ENCODE measurements at places on chromosomes 13 and 19.

GRCh38 chr19:10624585-10624984 lies 768 bp upstream of the SLC44A2 start:
- ATAC-seq: no peak

- no peak for ATAC-seq
Measured at GRCh38 chr13:105672881-105673280, 862.6 kb downstream of the EFNB2 start.

- no peak for ATAC-seq
Measured at GRCh38 chr19:46387713-46388130, 25.6 kb downstream of the CCDC8 start.

DNA sequence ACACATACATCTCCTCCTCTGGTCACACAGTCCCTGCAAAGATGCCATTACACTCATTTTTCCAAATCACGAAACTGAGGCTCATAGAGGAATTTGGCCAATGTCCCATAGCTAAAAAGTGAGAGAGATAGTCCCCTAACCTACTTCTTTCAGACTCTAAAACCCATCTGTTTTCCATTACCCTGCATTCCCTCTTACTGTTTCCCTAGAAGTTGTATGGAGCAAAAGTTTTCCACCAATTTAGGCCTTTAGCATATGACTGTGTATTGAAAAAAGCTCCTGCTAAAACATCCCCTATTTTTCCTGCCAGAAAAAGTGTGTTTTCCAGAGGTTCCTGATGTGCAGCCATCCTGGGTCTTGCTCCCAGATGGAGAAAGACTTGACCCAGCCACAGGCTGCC lies 16.3 kb downstream of the SERP2 start:
- no peak for ATAC-seq

DNA sequence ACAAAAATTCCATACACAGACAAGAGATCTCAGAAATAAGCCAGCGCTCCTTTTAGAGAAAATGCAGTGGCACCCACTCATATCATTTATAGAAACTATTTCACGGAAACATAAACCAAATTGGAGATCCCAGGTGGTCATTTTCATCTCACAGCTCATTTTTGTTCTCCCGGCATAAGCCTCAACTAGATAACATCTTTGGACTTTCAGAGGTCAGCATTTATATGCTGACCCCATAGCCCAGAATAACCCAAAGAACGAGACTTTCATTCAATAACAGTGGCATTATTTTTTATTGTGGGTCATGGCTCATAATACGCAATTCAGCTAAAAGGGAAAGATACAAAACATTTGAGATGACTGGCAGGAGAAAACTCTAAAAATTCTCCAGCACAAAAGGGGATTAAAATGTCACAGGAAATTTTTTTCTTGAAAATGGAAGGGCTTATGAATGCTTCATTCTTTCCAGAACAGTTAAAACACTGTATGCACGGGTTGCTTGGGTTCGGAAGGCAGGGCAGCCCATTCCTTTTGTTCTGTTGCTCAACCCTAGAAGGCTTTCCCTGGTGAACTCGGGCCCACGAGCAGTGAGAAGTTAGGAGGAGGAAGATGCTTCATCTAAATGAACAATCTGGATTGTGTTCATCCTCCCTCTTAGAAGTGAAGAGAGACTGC lies 24.0 kb downstream of the STARD13 start:
- no peak for ATAC-seq

DNA sequence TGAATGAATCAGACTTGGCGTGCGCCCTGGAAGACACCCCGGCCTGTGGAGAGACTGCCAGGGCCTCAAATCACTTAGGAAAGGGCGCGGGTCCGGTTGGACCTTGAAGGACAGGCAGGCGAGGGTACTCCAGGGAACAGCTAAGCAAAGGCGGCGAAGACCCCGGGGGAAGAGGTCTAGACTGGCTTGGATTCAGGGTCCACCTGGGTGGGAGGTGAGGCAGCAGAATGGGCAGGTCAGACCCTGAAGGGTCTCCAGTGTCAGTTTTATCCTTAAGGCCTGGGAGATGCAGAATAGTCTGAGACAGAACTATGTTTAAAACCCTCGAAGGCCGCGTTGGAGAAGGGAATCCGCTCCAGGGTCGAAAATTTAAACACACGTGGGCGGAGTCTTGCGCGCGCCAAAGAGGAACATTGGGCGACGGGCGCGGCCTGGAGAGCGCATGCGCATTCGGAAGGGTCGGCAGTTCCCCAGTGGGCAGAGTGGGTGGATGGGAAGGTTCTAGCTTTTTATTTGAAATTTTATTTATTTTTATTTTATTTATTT lies 567 bp upstream of the SMG9 start:
- peak; percentile 48 for ATAC-seq

GRCh38 chr19:55526216-55527196 lies 10.4 kb downstream of the SBK2 start:
- ATAC-seq: no peak

DNA sequence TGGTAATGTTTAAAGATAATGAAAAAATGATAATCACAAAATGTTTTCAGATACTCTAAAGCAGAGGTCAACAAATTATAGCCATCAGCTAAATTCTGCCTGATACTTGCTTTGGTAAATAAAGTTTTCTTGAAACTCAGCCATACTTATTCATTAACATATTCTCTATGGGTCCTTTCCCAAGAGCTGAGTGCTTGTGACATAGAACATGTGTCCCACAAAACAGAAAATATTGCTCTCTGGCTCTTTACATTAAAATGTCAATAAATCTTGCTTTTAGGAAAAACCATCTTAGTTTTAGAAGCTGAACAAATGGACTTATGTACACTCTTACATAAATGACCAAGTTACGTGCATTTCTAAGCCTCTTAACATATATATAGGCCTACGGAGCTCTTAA lies 307.1 kb downstream of the DCT start:
- ATAC-seq: no peak

DNA sequence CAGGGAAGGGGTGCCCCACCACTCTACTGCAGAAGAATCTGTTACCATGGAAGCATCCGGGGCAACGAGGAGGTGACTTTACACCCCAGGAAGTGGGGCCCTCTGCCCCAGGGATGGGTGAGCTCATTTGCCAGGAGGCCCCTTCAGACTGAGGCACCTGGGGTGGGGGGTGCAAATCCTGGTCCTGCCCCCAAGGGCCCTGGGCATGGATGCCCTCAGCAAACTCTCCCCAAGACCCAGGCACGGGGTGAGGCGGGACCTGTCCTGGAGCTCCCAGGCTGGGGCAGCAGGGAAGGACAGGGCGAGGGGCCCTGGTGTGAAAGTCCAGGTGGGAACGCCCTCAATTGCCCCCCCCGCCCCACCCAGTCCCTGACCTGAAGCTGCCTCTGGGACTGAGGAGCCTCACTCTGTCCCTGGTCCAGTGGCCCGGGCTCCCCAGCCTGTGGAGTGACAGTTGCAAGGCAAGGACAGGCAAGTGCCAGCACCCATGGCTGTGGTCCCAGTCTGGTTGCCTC lies 52.5 kb downstream of the C1QTNF9 start:
- no peak for ATAC-seq

- peak; percentile 96 for ATAC-seq
Measured at GRCh38 chr13:52903320-52903719, 54.9 kb upstream of the PCDH8 start.

- no peak for ATAC-seq
Measured at GRCh38 chr13:89238496-89238895, 1567.3 kb downstream of the SLITRK5 start.

DNA sequence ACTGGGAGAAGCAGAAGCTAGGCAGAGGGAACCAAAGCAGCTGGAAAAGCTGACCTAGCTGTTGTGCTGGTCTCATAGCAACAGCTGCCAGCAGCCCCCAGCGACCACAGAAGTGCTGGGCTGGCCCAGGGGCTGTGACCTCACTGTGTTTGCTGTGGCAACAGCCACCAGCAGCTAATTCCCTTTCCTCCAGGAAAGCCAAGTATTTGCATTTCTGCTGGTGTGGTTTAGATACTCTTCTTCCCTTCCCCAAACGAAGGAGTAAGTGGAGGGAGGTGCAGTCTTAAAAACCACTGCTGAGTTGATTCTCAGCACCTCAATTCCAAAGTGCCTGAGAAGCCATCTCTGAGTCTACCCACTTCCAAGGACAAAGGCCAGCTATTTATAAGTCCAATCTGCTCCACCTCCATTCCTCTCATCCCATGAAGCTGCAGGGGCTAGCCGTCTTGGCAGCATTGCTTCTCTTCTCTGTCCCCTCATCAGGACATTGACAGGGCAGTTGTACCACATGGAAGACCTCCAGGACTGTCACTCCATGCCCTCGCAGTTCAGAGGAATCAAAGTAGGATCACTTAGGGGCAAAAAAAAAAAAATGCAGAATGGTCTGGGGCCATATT lies 11.5 kb upstream of the CCDC97 start:
- peak; percentile 34 for ATAC-seq

DNA sequence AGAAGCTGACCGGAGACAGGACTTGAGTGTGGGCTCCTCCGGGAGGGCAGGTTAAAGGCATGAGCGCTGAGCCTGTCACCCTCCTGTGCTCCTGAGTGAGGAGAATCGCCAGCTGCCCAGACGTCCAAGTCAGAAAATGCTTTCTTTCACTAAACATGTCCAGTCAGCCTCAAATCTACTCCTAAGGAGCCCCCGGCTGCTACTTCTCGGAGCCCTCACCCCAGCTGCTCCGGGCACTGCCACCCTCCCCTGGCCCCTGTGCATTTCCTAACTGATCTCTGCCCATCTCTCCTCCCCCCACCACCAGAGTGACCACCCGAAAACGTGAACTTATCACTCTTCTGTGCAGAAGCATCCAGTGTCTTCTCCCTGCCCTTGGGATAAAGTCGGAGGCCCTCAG lies 277.5 kb upstream of the SOX1 start:
- no peak for ATAC-seq

GRCh38 chr13:112790735-112791641 lies 101.2 kb downstream of the ATP11A start:
- no peak for ATAC-seq

DNA sequence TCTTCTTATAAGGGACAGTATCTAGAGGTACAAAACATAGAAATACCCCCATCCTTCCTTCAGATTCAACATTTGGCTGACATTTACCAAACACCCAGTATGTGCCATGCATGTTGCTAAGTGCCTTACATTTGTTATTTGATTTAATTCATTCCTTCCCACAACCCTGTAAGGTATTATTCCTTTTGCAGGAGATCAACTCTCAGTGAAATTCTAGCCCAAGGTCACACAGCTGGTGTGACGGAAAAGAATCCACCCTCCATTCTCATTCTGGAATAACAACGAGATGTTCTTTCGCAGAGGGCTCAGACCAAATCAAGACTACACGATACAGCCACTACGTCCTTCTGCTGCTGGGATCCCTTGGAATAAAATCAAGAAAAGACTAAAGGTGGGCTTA lies 67.8 kb downstream of the C13orf42 start:
- no peak for ATAC-seq

GRCh38 chr13:23963947-23964346 lies 66.6 kb upstream of the C1QTNF9B start:
- ATAC-seq: no peak

DNA sequence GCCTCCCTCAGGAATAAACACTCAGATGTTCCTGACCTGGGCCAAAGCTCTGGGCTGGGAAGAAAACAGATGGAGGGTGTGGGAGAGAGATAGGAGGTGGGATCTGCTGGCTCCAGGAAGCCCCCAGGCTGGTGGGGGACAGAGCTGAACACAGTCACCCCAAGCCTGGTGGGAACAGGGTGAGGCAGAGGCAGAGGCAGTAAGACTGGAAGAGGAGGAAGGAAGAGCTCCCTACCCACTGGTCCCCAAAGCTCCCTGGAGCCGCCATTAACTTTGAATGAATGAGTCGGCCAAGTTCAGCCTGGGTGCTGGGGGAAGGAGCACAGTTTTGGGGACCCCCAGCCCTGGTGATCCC lies 801 bp upstream of the KCNN1 start:
- ATAC-seq: no peak

GRCh38 chr19:14317157-14317556 lies 64.1 kb upstream of the ADGRE5 start:
- ATAC-seq: no peak

DNA sequence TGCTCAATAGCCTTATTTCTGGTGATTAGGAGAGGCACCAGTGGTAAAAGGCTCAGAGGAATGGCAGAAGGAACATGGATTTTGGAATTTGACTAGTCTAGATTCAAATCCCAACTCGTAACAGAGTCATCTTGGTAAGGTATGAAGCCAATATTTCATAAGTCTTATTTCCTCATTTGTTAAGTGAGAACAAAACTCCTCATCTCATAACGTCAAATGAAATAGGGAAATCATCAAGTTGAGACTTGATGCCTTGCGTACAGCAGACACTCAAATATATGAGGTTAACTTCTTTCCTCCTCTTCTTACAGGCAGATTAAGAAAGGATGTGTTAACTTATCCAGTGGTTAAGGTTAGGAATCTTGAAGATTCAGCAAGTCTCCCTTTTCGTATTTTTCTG lies 189.2 kb downstream of the DLEU7 start:
- ATAC-seq: no peak

GRCh38 chr13:44808185-44808584 lies 181.1 kb downstream of the NUFIP1 start:
- no peak for ATAC-seq
